Epithelial cell of esophagus (primary cell): ENCODE measurements at places on chromosomes 5 and 9.

DNA sequence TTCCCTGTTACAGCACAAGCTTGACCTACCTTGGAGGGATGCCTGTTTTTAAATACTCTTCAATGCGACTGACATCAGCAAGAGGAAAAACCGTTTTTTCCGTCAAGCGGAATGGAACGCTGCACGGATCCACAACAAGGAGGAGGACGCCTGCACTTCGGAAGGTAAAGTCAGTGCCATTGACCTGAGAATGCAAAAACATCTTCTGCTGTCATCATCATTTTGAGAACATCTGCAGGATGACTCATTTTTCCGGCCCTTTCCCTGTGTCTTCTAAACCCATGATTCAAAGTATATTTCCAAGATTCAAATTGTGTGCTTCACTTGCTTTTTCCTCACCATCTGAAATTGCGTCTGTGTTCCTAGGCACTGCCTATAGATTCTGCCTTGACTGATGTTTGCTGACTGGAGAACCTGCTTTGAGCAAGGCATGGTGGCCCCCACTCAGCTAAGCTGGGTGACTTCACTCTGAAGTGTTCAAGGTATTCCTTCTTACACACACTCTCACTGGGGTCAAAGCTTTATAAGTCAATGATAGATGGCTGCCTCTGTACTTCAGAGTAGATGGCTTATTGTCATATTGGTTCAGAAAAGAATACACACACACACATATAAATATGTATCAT, 78.1 kb downstream of the CEMIP2 start:
- peak; percentile 47 for DNase-seq

DNA sequence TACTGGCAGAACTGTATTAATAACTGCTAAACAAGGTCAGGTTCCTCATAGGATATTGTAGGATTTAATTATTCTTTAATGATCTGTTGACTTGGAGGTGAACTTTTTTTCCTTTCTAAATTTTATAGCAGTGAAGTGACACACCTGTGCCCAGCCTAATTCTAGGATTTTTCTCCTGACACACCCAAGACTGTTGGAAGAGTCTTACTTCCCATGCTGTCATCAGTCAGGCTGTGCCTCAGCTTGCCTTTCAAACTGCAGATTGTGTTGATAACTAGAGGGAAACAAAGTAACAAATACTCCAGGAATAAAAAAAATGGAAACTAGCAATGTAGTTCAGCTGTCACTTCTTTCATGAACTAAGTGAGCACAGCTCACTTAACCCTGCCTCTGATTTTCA, 22.0 kb downstream of the OTULIN start:
- peak; percentile 83 for DNase-seq

GRCh38 chr5:52893863-52894262, 95.3 kb upstream of the ITGA2 start:
- DNase-seq, result no peak

- DNase-seq, result no peak
Measured at GRCh38 chr5:180259260-180259611, 32.6 kb downstream of the MAPK9 start.

- DNase-seq, result no peak
Measured at GRCh38 chr9:137554349-137554748, 2.7 kb downstream of the MRPL41 start.

- DNase-seq, result peak; percentile 54
Measured at GRCh38 chr9:18544456-18544855, 70.5 kb downstream of the ADAMTSL1 start.

- no peak for DNase-seq
Measured at GRCh38 chr5:24999732-25000131, 355.0 kb upstream of the CDH10 start.

DNA sequence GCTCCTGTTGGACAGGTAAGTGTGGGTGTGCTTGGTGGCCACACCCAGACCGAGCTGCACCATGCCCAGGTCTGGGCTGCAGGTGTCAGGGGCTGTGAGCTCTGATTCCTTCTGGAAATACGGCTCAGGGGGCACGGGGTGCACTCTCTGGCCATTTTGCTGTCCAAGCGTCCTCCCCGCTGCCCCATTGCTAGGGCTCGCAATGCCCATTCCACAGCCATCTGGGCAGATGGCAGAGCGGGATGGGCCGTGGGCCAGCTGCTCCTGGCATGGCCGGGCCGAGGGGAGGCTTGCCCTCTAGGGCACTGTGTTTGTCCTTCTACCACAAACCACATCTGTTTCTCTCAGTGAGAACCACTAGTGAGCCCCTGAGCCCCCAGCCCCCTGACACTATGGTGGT, 67.9 kb upstream of the RXRA start:
- DNase-seq, result no peak

GRCh38 chr9:16484744-16485143, 385.7 kb downstream of the BNC2 start:
- no peak for DNase-seq

GRCh38 chr9:14189578-14189977, 124.4 kb downstream of the NFIB start:
- DNase-seq, result no peak

DNA sequence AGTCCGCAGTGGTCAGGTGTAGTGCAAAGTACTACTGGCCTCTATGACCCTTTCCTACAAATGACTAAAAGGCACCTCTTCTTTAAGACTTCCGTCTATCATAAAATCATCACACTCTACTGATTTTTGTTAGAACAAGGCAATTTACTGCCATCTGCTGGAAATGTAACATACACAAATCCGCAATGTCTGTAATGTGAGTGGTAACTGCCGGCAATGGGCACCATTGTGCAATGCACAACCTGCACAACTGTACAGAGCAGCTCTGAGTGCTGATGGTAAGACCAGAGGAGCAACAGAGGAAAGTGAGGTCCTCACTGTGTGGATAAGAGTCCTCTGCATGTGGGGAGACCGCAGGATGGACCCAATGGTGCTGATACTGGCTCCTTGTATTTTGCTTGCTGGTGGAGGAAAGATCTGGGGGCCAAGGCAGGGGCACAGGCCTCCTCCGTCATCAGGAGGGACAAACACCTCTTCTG, 103.7 kb downstream of the ATPSCKMT start:
- peak; percentile 57 for DNase-seq

DNA sequence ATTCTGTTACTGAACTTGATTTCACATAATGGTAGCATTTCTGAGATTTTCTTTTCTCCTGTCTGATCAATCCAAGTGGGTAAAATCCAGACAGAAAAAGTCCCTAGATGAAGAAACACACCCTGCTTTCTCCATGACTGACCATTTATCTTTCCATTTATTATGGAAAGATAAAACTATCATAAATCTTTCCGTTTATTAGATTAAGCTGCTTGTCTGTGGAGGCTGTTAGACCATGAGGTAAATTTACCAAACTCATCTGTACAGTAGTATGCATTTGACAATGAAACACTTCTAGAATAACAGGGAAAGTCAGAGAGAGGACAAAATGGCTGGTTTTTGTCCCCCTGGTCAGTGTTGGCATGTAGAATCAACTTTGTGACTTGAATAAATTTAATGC, 491.2 kb upstream of the SEMA6A start:
- no peak for DNase-seq

GRCh38 chr5:43141211-43141610, 20.5 kb downstream of the ZNF131 start:
- no peak for DNase-seq

DNA sequence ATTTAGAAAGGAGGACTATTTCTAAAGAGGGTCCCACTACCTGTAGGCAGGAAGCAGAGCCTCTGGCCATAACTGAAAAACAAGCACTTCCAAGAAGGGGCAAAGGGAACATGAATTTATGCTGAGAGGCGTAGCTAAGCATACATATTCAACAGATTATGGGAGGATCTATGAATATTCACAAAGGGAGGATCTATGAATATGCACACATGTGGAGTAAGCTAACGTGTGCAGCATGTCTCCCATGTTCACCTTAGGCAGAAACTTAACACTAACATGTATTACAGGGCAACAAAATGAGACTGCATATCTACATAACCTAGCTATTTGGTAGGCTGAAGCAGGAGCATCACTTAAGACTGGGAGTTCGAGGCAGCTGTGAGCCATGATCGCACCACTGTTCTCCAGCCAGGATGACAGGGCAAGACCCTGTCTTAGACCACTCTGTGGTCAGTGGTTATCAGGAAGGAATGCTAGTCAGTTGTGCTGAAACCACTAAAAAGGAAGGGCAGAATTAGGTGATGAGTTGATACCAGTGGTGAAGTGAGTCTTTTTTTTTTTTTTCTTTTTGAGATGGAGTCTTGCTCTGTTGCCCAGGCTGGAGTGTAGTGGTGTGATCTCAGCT, 20.8 kb downstream of the FXN start:
- DNase-seq, result no peak

DNA sequence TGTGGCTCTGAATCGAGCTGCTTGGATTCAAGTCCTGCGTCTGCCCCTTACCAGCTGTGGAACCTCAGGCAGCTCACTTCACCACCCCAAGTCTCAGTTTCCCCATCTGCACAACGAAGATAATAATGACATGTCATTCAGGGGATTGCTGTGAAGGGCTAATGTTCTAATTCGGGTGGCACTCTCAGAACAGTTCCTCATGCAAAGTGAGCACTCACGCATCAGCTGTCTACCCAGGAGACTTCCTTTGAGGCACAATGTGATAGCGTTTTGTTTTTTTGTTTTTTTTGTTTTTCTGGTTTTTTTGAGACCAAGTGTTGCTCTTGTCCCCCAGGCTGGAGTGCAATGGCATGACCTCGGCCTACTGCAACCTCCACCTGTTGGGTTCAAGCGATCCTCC, 56.4 kb downstream of the NTNG2 start:
- DNase-seq, result no peak

DNA sequence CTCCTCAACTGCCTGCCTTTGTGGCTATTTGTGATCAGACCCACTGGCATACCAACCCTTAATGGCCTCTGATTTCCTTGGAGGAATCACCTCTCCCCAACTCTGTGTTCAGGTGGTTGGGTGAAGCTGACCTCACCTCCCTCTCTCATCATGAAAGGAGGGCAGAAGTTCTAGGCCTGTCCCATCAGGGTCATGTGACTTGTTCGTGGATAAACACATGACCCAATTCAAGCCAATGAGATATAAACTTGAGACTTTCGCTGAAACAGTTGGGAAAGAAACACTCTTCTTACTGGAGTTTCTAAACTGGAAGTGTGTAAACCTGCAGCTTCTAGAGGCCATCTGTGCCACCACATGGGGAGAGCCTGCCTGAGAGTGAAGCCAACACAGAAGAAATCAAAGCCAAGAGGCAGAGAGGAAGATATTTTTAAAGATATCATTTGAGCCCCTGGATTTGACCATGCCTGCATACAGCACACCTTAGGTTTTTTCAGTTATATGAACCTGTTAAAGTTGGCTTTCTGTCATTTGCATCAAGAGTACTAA, 5.8 kb downstream of the GABBR2 start:
- no peak for DNase-seq

- DNase-seq, result no peak
Measured at GRCh38 chr9:69028754-69029153, 6.8 kb upstream of the FXN start.

GRCh38 chr9:16328349-16328748, 542.1 kb downstream of the BNC2 start:
- no peak for DNase-seq

- DNase-seq, result no peak
Measured at GRCh38 chr5:58958701-58959100, 375.8 kb downstream of the RAB3C start.

GRCh38 chr5:78095125-78095524, 199.4 kb downstream of the AP3B1 start:
- DNase-seq, result no peak

- peak; percentile 60 for DNase-seq
Measured at GRCh38 chr5:43555895-43556606, 826 bp downstream of the PAIP1 start.

GRCh38 chr9:94478755-94479730, 75.8 kb upstream of the PCAT7 start:
- DNase-seq, result no peak

- no peak for DNase-seq
Measured at GRCh38 chr9:121105531-121105930, 30.8 kb downstream of the CNTRL start.

DNA sequence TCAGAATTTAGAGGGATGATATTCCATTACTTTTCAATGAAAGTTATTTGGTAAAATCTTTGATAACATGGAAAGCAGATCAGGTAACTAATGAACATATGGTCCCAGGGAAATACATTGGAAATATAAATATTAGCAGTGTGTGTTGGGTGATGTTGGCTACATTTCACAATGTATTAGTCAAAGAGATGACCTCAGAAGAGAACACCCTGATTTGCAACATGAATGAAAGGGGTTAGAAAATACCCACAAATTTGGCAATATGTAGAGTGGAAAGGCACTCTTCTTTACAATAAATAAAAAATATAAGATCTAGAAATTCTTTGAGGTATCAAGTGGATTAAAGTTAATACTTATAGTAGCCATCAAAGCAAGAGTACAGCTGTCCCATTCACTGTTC, 606.7 kb downstream of the PSAT1 start:
- DNase-seq, result peak; percentile 72

DNA sequence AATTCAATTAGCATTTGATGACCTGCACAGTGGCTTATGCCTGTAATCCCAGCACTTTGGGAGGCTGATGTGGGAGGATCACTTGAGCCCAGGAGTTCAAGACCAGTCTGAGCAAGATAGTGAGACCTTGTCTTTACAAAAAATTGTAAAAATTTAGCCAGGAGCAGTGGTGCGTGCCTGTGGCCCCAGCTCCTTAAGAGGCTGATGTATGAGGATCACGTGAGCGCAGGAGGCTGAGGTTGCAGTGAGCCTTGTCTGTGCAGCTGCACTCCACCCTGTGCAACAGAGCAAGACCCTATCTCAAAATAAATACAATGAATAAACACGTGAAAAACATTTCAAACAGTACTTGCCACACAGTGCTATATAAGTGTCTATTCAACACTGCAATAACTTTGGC, 4.2 kb downstream of the ABCA1 start:
- no peak for DNase-seq

GRCh38 chr9:227860-228259, 13.2 kb downstream of the DOCK8 start:
- no peak for DNase-seq

DNA sequence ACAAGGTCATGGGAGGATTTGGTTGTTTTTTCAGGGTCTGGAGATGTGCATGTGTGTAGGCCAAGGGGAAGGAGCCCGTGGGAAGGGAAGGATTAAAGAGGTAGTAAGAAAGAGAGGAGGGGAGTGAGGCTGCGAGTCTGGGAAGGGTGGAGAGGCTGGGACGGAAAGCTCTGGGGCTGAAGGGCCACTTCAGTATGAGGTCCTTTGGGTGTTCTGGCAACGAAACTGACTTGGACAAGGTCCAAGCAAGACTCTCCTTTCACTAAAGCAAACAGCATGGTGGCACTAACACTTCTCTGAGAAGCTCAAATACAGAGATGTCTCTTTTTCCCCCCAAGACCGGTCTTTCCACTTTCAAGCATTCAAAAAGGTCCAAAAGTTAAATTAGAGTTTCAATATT, 394.5 kb downstream of the ARHGEF28 start:
- no peak for DNase-seq

GRCh38 chr5:7422316-7423106, 26.6 kb downstream of the ADCY2 start:
- DNase-seq, result no peak

GRCh38 chr5:38871058-38871605, 25.3 kb downstream of the OSMR start:
- peak; percentile 57 for DNase-seq
